ENCODE measurements at places on chromosomes 2 and 18. TPM values are rescaled to one million over a fixed set of nuclear protein-coding genes. Genes with fewer than 3 reads are reported as not detected.

Gene LDLRAD4
- total RNA-seq = 0.54 TPM

Gene ITGB6
- not detected for total RNA-seq

Gene CFAP65
- not detected for total RNA-seq

Gene MFSD2B
- total RNA-seq = not detected

Gene HOXD9
- not detected for total RNA-seq

Gene ATOH8
- total RNA-seq = 17.0 TPM

Gene HOXD13
- total RNA-seq = not detected

Gene SCYGR4
- not detected for total RNA-seq

Gene ACMSD
- total RNA-seq = not detected

Gene ZAP70
- not detected for total RNA-seq

Gene GRP
- not detected for total RNA-seq

Gene ABCB11
- total RNA-seq = not detected

Gene TANC1
- total RNA-seq = 11.9 TPM

Gene PARD6G
- total RNA-seq = 0.54 TPM

Gene FBXO36
- 1.6 TPM for total RNA-seq

Gene PLCL1
- total RNA-seq = 12.4 TPM

Gene PKDCC
- 57.8 TPM for total RNA-seq

Gene STAT4
- 0.54 TPM for total RNA-seq

Gene CDH2
- total RNA-seq = 64.1 TPM

Gene RAB17
- total RNA-seq = 0.54 TPM

Gene CNDP1
- not detected for total RNA-seq

Gene GAREM2
- total RNA-seq = 0.57 TPM

Gene ACVR1C
- total RNA-seq = 0.63 TPM

Gene TGFA
- total RNA-seq = not detected

Gene CXCR1
- not detected for total RNA-seq

Gene LONRF2
- total RNA-seq = 1.8 TPM

Gene TNFAIP6
- 51.9 TPM for total RNA-seq

Gene PTGR3
- 43.3 TPM for total RNA-seq

Gene WNT10A
- not detected for total RNA-seq

Gene FAM228A
- total RNA-seq = 0.18 TPM

Gene GLI2
- 5.3 TPM for total RNA-seq

Gene AQP4
- not detected for total RNA-seq

Gene SLC5A6
- total RNA-seq = 12.9 TPM

Gene GCG
- not detected for total RNA-seq

Gene CYP26B1
- 2.5 TPM for total RNA-seq

Gene CHN1
- 3.3 TPM for total RNA-seq

Gene FKBP1B
- total RNA-seq = 3.5 TPM

Gene B3GNT7
- total RNA-seq = 0.27 TPM

Gene TMEM169
- total RNA-seq = 0.36 TPM

Gene CENPA
- not detected for total RNA-seq

Gene AFF3
- total RNA-seq = not detected

Gene GDF7
- not detected for total RNA-seq

Data from fibroblast of the aortic adventitia (primary cell).